ENCODE measurements at places on chromosomes 12 and 14.
A peak's percentile ranks its signal among the peaks of the same experiment; 100 is the strongest.

DNA sequence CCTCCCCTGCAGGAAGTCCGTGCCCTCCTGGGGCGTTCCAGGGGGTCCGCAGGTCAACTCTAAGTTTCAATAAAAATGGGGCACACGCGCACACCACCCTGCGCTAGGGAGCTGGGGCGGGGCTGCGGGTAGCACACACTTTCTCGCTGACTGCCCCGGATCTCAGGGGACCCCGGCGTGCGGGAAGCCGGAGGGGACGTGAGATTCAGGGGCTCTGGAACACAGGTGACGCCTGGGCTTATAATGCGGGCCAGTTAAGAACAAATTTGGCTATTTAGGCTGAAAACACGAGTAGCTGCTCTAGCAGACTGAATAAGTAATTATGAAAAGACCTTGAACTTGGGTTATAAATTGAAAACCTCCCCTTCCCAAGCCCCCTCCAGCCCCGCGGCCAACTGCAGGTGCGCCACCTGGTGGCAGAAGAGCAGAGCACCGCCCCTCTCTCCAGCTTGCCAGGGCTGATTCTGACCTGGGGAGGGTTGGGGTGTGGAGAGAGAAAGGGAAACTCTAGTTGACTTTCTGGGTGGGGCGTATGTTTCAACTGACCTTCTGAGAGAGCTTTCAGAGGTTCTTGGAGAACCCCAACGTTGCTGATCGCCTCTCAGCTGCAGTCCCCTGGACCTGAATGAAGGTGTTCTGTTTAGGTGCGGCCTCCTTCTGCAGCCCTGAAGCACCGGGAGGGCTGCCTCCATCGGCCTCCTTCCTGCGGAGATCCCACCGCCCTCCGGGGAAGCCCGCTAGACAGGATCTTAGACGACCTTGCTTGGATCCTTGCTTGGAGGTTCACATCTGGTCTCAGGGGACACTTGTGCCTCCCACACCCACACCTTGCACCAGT is 118.4 kb upstream of the EVL start:
- peak; percentile 43 for DNase-seq

- DNase-seq, result no peak
These were observed 57.3 kb downstream of the KNTC1 start for GRCh38 chr12:122584177-122584863.

DNA sequence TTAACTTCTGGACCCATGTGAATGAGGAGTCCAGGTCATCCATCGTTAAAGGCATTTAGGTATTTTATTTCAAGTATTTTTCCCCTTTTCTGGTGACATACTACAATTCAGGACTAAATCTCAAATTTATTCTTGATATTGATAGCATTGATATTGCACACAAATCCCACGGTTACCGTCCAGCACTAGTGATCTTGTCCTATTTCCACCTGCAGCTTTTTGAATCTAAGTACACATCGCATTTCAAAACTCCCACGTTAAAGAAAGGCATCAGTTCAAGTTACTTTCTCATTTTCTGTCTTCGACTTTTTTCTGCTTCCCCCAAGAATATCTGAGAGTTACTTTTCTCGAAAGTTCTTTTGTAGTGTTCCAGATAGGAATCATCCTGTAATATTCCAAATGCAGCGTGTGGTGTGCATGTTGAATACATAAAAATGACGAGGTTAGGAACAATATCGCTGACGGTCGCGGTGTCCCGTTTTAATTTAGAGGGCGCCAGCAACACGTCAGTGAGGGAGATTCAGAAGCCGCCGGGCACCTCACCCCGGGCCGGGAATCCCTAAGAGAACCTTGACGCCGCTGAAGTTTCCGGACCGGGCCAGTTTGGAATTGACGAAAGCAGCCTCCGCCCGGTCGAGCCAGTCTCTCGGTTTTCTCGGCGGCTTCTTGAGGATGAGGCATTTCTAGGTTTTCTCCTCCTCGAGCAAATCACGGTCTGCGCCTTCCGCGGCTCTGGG is 569 bp upstream of the RGS6 start:
- no peak for DNase-seq

DNA sequence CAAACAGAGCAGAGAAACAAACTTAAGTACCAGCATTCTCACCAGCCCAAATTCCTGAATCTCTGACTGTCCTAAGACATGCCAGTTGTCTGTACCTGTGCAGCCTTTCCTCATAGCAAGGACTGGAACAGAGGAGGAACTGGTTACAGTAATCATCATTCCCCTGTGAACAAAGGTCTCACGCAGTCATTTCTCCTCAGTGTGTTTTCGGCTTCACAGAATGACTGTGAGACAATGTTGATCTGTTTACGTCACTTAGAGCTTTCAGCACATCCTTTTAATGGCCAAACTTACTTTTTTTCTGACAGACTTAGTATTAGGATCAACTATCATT is 169.0 kb downstream of the FBXL14 start:
- no peak for DNase-seq

GRCh38 chr12:13039328-13039956 is 4.7 kb upstream of the FAM234B start:
- no peak for DNase-seq

DNA sequence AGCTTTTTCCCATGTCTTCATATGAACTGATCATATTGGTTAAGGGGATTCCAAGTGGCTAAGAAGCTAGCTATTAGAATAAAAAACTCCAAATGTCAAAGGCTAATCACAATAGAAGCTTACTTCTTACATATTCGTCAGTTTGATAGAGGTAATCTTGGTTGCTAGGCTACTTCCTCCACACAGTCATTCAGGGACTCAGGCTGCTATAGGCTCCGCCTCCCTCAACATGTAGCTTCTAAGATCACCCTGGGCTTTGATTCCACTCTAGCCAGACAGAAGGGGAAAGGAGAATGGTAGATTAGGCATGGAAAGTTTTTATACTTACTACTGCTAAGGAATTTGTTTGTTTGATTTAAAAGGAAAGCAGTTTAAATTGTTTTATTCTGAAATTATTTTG is 207.9 kb downstream of the EFCAB11 start:
- DNase-seq, result no peak

GRCh38 chr14:50045039-50045711 is 71.2 kb downstream of the VCPKMT start:
- DNase-seq, result peak; percentile 92

DNA sequence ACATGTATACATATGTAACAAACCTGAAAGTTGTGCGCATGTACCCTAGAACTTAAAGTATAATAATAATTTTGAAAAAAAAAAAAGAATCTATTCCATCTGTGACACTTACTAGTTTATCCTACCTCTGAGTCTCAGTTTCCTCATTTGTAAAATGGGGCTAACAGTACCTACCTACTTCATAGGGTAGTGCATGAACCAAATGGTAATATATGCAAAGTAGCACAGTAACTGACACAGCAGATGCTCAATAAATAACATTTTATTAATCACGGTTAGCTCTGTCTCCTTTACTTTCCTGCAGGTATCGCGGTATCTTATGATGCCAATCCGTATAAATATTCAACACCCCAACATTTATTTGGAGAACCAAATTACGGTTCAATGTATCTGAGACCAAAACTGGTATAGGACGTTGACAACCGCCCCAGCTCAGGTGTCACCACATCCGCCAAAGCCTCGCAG is 703 bp downstream of the TMED10 start:
- no peak for DNase-seq

DNA sequence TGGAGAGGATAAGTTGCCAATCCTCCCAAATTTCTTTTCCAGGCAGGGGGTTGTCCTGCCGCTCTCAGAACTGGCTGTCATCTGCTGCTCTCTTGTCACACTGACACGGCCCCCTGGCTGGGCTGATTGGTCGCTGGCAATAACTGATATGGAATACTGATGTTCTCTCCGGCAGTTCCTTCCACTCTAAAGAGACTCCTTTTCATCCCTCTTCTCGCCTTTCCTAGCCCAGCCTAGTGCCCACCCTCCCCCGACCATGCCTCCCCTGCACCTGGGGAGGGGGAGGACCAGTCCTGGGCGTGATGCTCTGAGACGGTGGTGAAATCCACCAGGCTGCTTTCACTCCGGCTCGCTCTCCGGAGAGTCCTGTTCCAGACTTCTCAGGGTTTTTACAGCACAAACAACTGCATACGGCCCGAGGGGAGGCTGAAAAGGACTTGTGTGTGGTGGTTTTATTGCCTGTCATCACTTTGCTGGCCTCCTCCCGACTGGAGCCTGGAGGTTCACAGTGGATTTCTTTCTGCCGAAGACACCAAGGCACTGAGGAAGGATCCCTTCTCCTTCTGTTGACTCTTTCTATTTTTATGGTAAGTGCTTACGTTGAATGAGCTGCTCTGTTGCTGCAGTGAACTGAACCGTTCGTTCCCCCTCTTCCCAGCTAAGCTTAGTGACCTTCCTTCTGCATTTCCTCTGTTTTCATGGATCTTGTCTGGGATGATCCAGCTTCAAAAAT is at the start of gene ANO4:
TSS of gene ANO4 (plus strand) at position 336 of the 733 bp plus-strand sequence. CDS start 107,010 bp downstream, outside the sequence.
- no peak for DNase-seq

DNA sequence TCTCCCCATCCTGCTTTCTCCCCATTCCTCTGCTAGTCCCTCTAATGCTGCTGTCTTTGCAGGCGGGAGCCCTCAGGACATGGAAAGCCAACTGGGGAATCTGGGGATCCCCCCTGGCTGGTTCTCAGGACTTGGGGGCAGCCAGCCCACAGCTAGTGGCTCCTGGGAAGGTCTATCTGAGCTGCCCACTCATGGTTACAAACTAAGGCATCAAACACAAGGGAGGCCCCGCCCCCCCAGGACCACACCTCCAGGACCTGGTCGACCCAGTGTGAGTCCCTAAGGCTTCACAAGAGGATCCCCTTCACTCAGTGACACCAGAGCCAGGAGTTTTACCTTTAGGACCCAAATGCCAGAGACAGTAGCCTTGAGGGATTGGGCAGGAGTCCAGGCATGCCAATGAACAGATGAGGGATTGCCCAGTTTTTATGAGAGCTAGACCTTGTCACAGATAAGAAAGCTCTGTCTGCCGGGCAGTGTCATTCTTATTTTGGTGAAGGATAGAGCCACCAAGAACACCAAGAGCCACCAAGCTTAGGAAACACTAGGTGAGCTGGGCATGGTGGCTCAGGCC is 8.0 kb upstream of the CPNE6 start:
- no peak for DNase-seq

DNA sequence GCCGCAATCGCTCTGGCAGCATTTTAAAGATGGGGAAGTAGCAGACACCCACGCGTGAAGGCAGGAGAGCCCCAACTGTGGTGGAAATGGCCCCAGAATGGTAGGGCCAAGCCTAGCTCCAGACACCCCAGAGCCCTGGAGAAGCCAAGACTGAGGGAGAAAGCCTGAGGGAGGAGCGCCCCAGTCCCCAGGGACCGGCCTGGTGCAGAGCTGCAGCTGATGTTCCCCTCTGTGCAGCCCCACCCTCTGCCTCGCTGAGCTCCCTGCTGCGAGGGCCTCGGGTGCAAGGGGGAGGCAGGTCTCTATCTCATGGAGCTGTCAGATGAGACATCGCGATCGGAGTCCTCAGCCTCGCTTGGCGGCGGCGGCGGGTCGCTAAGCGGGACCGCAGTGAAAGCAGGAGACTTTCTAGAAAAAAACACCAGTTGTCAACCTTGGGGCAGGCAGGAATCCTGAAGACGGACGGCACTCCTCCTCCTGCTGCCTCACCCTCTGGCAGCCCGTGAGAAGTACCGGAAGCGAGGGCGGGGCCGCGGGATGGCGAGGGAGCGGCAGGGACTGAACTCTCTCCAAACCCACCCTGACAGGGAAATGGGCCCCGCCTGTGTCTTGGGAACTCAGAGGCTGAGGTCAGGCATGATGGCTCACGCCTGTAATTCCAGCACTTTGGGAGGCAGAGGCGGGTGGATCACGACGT is 6.0 kb downstream of the GAPDH start:
- peak; percentile 87 for DNase-seq

- DNase-seq, result no peak
These were observed 30.5 kb downstream of the JAG2 start for GRCh38 chr14:105138021-105138541.

Measured in suppressor macrophage treated with lipopolysaccharide for 4 hours (primary cell).